Endothelial cell of umbilical vein (primary cell): ENCODE measurements at places on chromosomes 1 and 21.

- DNase-seq, result peak; percentile 60
Measured at GRCh38 chr1:63575340-63575826, 17.8 kb upstream of the PGM1 start.

DNA sequence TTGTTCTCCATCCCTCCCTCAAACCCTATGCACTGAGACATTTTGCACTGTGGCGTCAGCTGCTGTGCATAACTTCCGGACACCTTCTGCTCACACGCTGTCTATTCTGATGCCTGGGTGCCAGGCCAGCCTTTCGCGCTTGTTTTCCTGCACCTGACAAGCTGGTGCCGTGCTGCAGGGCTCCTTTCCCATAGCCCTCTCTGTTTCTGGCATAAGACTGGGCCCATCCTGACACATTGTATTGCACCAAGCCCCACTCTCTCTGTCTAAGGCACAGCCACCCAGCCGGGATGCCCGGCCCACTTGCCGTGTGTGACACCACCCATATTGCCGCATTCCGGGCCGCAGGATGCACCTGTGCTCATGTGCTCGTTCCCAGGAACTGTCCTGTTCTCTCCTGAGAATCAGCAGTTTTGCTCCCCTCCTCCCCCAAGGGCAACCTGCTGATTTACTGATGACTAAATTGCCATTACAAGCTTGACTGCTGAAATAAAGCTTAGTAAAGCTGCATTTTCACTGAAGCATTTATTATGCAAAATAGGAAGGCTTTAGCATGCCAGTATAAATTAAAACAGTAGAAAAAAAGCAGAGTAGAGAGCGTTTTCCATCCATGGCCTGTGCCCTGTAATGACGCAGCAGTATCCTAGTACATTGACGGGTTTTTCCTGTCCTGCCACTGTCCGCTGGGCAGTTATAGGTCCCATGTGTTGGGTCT, 88.0 kb downstream of the CD247 start:
- DNase-seq, result no peak

DNA sequence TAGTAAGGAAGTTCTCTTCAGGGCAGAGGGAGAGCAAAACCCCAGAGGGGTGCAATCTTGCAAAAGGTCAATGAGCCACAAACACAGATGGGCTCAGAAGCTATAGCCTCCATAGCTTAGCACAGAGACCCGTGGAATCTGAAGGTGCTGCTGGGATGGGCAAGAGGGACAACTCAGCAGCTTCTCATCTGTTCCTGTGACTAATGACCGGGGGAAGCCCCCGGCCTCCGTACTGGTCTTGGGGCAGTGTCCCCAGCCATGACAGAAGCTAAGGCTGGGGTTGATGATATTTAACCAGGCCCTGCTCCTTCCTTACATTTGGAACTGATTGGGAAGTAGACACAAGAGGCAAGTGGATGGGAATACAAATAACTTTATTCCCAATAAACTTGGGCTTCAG, 19.1 kb downstream of the EXOC8 start:
- no peak for DNase-seq

DNA sequence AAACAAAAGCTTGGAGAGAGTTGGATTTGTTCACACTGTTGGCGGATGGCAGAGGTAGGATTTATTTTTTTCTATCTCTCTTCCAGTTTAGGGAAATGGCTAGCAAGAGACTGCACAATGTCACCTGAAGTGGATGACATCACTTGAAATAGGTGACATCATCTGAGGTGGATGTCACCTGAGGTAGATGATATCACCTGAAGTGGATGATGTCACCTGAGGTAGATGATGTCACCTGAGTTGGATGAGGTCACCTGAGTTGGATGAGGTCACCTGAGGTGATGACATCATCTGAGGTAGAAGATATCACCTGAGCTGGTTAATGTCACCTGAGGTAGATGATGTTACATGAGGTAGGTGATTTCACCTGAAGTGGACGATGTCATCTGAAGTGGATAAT, 413.4 kb downstream of the DSCAM start:
- DNase-seq, result no peak

DNA sequence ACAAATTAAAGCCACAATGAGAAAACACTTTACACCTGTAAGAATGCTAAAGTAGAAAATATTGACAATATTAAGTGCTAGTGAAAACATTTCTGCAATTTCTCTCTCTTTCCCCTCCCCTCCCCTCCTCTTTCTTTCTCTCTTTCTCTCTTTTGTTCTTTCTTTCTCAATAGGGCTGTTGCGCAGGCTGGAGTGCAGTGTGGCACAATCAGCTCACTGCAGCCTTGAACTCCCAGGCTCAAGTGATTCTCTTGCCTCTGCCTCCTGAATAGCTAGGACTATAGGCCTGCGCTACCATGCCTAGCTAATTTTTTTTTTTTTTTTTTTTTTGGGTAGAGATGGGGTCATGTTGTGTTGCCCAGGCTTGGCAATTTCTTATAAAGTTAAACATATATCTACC, 5.9 kb upstream of the SHISAL2A start:
- no peak for DNase-seq
